ENCODE measurements at places on chromosomes 7 and 10.

DNA sequence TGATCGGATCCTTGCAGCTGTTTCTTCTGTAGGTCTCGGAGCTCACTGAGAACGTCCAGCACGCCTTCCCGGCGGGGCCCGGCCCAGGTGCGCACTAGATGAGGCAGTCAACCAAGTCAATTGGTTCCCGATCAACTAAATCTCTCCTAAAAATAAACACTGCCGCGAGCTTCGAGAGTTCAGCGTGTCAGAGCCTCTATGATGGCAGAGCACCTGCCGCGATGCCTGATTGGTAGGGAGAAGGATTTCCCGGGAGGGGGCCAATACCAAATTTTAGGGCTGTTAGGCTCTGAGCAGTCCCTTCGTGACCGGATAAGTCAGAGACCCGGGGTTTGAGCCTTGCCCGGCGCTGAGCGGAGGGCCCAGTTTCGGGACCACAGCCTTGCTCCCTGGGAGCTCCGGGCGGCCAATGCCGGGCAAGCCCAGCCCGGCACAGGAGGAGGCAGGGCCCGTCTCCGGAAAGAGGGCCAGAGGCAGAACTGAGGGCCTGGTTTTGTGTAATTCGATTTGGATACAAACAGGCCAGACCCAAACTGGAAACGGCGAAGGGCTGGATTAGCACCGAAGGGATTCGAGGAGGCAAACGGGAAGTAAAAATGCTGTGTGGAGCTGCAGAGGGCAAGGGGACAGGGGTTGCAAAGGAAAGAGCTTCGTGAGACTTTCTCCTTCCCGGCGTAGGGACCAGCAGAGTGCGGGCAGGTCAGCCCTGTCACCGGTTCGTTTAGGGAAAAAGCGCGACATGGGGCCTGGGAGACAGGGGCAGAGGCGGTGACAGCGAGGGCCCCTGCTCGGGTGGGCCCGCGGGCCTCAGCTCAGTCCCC lies 569 bp downstream of the SLC26A5 start:
- DNase-seq, result no peak

- no peak for DNase-seq
These were observed 55.4 kb upstream of the KIAA1217 start for GRCh38 chr10:24153537-24153936.

- DNase-seq, result peak; percentile 85
These were observed 119.5 kb downstream of the CPED1 start for GRCh38 chr7:121107923-121108498.

- no peak for DNase-seq
These were observed 11.3 kb upstream of the HGF start for GRCh38 chr7:81780914-81781693.

- DNase-seq, result no peak
These were observed 98.1 kb downstream of the MYOF start for GRCh38 chr10:93384006-93384405.

DNA sequence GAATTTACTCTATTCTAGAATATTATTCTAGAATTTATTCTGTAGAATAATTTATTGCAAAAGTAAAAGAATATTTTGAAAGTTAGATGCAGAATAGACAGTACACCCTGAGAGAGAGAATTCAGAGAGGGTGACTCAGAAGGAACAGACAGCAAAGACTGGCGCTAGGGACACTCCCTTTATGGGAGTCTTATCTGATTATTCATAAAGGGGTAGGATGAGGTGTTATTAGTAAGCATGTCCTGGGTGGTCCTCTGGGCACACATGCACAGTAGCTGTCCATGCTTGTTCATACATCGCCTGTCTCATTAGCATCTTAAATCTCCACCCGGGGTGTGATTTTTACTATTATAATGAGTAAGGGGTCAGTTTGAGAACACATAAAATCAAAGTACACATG lies 100.1 kb downstream of the XPNPEP1 start:
- no peak for DNase-seq

DNA sequence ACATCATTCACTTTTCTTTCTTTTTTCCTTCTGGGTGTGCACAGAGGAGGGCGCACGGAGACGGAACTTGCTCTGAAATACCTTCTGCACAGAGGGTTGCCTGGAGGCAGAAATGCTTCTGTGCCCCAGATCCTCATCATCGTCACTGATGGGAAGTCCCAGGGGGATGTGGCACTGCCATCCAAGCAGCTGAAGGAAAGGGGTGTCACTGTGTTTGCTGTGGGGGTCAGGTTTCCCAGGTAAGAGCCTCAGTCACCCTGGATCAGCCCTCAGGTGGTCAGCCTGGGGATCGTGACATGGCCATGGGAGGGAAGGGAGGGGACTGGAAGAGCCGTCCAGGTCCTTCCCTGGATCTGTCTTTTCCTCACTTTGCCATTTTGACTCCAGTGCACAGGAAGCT lies 33.6 kb downstream of the VWA2 start:
- no peak for DNase-seq

GRCh38 chr10:42809676-42810075 lies 27.1 kb downstream of the BMS1 start:
- peak; percentile 11 for DNase-seq

DNA sequence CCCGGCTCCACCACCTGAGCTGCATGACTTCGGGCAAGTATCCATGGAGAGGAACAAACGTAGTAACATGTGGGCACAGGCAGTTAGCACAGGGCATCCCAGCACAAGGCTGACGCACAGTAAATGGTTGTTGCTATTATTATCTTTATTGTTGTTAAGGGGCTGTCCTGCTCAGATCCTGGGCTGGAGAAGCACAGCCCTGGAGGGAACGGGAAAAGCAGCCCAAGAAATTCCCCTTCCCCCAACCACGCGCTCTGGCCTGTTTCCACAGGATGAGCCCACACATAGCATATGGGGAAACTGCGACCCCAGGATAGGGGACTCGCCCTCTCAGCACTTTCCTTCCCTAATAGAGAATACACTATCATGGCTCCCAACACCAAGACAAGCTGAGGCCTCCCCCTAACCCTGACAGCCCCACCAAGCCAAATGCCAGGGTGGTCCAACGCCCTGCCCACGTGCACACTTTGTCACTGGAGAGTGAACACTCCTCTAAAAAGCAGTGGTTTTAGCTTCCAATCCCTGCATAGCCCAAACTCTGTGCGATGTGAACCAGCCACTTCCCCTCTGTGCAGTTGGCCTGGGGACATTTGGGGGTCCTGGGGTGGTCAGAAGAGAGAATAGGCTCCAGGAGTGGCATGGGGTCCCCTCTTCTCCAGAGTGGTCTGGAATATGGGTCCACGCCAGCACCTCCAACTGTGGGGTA lies 11.0 kb downstream of the PSD start:
- DNase-seq, result no peak

DNA sequence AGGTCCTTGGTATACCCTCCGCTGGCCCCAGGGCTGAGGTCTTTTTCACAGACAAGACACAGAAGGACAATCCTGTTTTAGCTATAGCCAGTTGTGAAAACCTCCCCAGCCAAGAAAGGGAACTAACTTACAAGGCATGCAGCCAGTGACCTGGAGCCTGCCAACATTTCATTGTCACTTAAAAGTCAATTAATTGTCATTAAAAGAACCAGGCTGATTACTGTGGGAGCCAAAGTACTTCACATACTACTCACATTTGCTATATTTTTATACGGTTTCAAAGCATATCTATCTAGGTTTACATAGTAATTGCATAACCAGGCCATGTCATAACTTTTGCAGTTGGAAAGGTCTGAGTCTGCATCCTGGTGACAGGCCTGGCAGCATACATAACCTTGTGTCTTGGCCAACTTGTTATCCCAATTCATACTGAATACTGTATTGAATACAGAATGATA lies 31.1 kb downstream of the NRBF2 start:
- DNase-seq, result no peak
